B cell (primary cell): ENCODE measurements at places on chromosomes 1 and 21. TPM values are rescaled to one million over a fixed set of nuclear protein-coding genes. Genes with fewer than 3 reads are reported as not detected.

DNA sequence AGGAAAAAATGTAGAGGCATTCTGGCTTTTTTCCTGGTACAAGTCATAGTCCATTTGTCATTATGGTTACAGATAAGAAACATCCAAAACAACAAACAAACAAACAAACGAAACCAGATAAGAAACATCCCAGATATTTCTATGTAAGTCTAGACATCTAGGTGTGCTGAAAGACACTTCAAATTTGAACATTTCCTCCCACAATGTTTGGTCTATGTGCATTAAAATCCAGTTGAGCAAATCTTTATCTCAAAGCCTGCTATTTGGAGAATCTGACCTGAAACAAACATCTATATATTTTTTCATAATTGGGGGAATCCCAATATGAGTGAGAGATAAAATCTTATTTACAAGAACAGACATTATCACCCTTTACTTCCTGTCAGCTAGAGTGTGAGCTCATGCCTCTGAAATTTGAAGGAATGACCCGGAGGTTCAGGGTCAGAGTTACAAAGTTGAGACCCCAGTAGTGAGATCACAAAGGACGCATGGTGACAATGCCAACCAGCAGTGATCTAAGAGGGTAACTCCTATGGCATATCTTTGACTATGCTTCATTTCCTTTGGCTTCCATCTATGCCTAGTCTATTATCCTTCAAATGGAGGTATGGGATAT, 182.9 kb upstream of the ATP1B1 start:
- no peak overlapping the region for H3K27ac ChIP-seq
- H3K36me3 ChIP-seq: no peaks in the 10 kb centered on the region
- no peaks in the 10 kb centered on the region for H3K4me1 ChIP-seq
- no peak for DNase-seq
- H3K27me3 ChIP-seq: no peaks in the 10 kb centered on the region

- H3K4me1 ChIP-seq: peaks cover 25% of the 10 kb centered on the region
- DNase-seq: peak; percentile 41
- peaks cover 11% of the 10 kb centered on the region for H3K36me3 ChIP-seq
- H3K27me3 ChIP-seq: no peaks in the 10 kb centered on the region
- H3K27ac ChIP-seq: peak overlapping the region; percentile 63
- H3K4me3 ChIP-seq: no peak overlapping the region
Observed at GRCh38 chr1:116544588-116545358, 26.1 kb downstream of the CD58 start.

TRIM58 gene
- 1.5 and 1.6 TPM in 2 replicates for polyA plus RNA-seq

DNA sequence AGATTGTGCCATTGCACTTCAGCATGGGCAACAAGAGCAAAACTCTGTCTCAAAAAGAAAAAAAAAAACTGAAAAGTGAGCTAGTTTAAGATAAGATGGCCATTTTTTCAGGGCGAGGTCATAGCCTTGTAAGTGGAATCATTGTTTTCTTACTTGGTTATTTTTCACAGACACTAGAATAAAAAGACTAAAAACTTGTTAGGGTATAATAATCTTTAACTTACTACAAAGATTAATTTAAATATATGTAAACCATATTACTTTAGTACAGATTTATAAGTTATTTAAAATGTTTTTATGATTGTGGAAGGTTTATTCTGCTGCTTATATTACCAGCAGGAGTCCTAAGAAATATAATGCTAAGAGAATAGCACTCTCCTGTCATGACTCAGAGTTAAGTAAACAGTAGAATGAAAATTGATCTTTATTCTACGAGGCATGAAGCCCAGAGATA, 23.5 kb downstream of the ANGPTL1 start:
- no peak overlapping the region for H3K4me3 ChIP-seq
- H3K27ac ChIP-seq: peak overlapping the region; percentile 29
- H3K4me1 ChIP-seq: no peaks in the 10 kb centered on the region
- no peak for DNase-seq
- no peaks in the 10 kb centered on the region for H3K27me3 ChIP-seq

CAPN8 gene
- polyA plus RNA-seq: 0.52 TPM in 1 of 2 replicates, not detected in the other

- peak; percentile 40 for DNase-seq
- no peak overlapping the region for H3K27ac ChIP-seq
- H3K36me3 ChIP-seq: no peaks in the 10 kb centered on the region
- no peaks in the 10 kb centered on the region for H3K27me3 ChIP-seq
- H3K4me1 ChIP-seq: peaks cover 5% of the 10 kb centered on the region
- no peak overlapping the region for H3K4me3 ChIP-seq
Observed at GRCh38 chr1:40948741-40949443, 30.6 kb upstream of the CTPS1 start.
